Myometrial cell (primary cell): ENCODE measurements at places on chromosomes 4 and X. TPM values are rescaled to one million over a fixed set of nuclear protein-coding genes. Genes with fewer than 3 reads are reported as not detected.

Gene SPIN2A
- total RNA-seq, result not detected in 2 replicates

Gene PIGA
- total RNA-seq, result 2.9 and 4.6 TPM in 2 replicates

Gene CRMP1
- 0.18 and 0.58 TPM in 2 replicates for total RNA-seq

Gene SRPX
- 37.2 and 39.0 TPM in 2 replicates for total RNA-seq

Gene ZNF718
- 0.86 and 3.4 TPM in 2 replicates for total RNA-seq

Gene SOWAHB
- not detected in 2 replicates for total RNA-seq

Gene XK
- under 0.01 TPM in 2 replicates for total RNA-seq

Gene TEX11
- total RNA-seq, result not detected in 2 replicates

Gene SLC26A1
- total RNA-seq, result not detected in 2 replicates

Gene KLHL8
- 1.7 and 5.3 TPM in 2 replicates for total RNA-seq

Gene VAMP7
- 49.6 and 52.8 TPM in 2 replicates for total RNA-seq

Gene APBB2
- 105 and 106 TPM in 2 replicates for total RNA-seq

Gene TRAM1L1
- total RNA-seq, result 0.35 and 2.0 TPM in 2 replicates

Gene RAB41
- not detected in 2 replicates for total RNA-seq

Gene VGLL1
- not detected in 2 replicates for total RNA-seq

Gene ADH1A
- total RNA-seq, result not detected in 2 replicates

Gene MSANTD1
- total RNA-seq, result not detected in 2 replicates

Gene AFF2
- total RNA-seq, result not detected in 2 replicates

Gene IL15
- total RNA-seq, result 4.9 and 6.6 TPM in 2 replicates

Gene RPS6KA6
- 7.6 and 8.6 TPM in 2 replicates for total RNA-seq
